ENCODE measurements at places on chromosomes 12 and 14. TPM values are rescaled to one million over a fixed set of nuclear protein-coding genes. Genes with fewer than 3 reads are reported as not detected.

DNA sequence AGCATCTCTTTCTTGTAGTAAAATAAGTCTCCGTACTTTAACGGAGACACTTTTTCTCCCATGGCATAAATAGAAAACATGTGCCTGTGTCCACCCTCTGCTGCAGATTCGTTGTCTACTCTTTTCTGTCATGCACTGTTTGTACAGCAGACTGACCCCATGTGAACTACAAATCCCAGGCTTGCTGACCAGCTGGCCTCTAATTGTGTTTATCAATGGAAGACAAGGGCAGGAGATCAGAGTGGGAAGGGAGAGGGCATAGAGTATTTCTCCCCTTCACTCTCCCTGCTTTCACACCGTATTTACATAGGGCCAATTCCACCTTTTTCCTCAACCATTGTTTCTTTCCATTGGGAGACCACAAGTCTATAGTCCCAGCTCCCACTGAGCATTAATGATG is 31.0 kb upstream of the TMTC2 start:
- DNase-seq: no peak

LRR1 gene
- total RNA-seq: 9.1 TPM

DNA sequence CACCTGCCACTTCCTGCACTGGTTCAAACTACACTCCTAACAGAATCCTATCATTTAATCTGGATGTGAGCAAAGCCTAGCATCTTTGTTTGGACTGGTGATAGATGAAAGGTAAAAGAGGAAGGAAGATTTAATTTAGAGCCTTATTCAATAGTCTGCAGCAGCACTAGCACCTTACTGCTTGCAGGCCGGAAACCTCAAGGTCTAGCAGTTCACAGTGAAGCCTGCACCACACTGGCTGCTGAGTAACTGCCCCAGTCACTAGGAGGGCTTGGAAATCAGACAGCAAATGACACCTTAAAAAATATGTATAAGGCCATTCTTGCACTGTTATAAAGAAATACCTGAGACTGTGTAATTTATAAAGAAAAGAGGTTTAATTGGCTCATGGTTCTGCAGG is 358.0 kb downstream of the DAD1 start:
- DNase-seq: no peak

DNA sequence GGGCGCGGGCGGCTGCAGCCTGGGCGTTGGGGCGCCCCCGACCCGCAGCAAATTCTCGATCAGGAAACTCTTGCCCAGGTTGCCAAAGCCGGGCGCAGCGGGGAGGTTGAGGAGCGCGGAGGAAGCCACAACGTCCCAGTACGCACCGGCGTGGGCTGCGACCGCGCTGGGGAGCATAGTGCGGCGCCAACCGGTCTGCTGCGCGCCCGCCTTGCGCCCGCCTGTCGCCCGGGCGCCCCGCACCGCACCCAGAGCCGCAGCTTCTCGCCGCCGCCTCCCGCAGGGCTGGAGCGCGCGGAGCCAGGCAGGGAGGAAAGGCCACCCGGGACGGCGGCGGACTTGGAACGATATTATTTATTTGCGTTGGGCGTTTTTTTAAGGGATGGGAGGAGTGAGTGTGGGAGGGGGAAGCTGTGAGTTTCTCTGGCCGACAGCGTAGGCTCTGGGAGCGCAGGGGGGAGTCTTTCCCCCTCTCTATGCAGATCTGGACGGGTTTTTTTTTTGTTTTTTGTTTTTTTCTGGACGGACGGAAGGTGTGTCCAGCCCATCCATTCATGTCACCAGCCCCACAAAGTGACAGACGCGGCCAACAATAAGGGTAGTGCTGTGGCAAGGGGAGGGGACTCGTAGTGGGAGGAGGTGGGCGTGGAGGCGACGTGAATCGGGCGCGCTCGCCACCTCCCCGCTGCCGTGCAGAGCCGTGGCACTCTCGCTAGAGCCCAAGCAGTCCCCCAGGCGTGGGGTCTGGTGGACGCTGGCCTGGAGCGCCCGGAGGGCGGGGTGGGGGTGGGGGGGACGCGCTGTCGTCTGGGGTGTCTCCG is at the start of gene DBX2:
TSS of gene DBX2 (minus strand) at position 349 of the 821 bp plus-strand sequence. CDS start at position 177, 172 bp downstream.
- no peak for DNase-seq

DNA sequence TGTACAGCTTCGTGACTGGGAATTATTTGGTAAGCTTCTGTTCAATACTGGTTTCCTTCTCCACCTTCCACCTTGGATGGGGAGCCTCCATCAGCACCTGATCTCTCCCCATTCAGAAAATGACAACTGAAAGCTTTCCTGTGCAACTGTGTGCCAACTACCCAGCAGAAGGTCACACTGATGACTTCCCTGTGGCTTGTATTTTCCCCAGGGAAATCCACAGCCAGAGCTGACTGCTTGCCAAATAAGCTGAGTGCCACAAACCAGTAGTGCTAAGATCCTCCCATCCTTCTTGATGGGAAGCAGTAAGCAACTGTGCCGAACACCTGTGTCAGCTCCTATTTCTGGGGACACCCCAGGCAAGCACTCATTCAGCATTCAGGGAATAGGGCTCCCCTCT is 257.2 kb upstream of the SOX5 start:
- DNase-seq: no peak

HOXC9 gene
- total RNA-seq: 14.2 TPM

DNA sequence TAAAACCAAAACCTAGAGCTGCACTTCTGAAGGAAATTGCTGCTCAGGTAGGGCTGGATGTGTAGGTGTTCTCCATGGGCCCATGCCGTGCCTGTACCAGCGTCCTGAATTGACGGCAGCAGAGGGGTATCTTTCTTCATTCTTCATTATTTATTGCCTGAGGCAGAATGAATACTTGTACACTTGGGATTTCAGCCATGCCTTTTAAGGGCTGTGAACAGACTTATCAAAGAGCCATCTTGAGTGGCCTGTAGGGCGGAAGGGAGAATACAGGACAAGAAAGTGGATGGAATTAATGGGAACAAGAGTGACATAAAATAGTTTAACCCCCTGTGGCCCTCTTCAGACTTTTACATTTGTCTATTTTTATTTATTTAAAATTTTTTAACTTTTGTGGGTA is 61.4 kb downstream of the RASSF3 start:
- no peak for DNase-seq

GRCh38 chr12:105676694-105677093 is 346.2 kb downstream of the C12orf75 start:
- DNase-seq: no peak

RNF212B gene
- not detected for total RNA-seq

SLCO1B1 gene
- total RNA-seq: 0.06 TPM

- peak; percentile 48 for DNase-seq
Measured at GRCh38 chr12:67943141-67943892, 45.9 kb upstream of the IFNG-AS1 start.
